K562 (cell line): ENCODE measurements at places on chromosomes 12 and 14.

- no peak for DNase-seq
These were observed 61.4 kb downstream of the SEL1L start for GRCh38 chr14:81472096-81472800.

DNA sequence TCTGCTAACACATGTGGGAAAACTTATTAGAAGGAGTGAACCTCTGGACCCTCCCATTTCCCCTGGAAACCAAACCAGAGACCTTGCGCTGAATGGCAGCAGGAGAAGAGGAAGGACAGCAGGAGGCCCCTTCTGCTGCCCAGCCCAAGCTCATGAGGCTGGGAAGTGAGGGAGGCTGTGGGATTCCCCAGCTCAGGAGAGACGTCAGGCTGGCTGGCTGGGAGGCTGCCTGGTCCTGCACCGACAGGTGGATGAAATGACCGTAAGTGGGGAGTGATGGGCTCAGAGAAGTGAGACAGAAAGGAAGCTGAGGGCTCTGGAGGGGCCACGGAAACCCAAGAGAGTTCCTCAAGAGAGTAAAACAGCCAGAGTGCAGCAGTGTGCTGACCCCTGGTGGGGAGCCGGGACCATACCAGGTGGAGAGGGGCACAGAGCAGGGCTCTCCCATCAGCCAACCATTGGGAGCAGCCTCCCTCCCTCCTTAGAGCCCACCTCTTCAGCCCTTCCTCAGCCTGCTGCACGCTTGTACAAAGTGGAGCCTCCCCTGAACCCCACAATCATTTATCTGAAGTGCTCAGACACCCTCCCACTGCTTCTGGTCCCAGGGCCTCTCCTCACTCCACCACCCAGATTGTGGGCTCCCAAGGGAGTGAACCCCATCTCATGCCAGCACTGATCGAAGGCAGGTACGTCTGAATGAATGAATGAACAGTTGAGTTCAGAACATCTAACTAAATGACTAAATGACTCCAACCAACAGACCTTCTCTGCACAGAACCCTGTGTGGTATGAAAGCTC, 14.0 kb downstream of the TAMALIN start:
- peak; percentile 79 for DNase-seq

- DNase-seq, result no peak
These were observed 11.1 kb downstream of the KIF21A start for GRCh38 chr12:39431797-39432196.

DNA sequence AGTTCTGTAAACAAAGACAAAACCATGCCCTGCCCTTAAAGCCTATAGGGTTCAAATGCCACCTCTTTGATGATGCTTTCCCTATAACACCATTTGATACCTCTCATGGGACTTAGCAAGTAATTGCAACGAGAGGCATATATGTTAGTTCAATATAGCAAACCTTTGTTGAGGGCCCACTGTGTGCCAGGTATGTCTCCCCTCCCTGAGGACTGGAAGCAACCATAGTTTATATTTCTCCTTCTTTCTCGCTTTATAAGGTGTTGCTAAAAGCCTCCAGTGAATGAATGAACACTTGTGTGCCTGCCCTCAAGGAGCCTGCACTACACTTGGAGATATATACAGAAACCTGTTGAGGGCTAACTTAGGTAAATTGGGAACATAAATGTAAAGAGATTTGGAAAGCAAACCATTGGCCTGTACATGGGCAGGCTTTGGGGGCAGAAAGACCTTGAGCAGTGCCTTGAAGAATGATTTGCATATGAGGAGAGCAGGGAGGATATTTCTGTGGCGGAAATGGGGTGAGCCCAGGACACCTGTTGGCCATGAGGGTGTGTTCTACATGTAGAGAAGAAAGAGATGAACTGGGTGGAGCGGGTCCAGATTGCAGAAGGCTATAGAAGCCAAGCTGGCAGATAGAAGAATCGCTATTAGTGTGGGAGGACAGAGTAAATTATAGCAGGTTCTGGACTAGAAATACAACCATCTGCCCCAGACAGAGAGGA, 1.8 kb upstream of the CKAP4 start:
- DNase-seq, result no peak

GRCh38 chr12:99767809-99768208, 120.3 kb downstream of the GARIN6 start:
- DNase-seq, result no peak

DNA sequence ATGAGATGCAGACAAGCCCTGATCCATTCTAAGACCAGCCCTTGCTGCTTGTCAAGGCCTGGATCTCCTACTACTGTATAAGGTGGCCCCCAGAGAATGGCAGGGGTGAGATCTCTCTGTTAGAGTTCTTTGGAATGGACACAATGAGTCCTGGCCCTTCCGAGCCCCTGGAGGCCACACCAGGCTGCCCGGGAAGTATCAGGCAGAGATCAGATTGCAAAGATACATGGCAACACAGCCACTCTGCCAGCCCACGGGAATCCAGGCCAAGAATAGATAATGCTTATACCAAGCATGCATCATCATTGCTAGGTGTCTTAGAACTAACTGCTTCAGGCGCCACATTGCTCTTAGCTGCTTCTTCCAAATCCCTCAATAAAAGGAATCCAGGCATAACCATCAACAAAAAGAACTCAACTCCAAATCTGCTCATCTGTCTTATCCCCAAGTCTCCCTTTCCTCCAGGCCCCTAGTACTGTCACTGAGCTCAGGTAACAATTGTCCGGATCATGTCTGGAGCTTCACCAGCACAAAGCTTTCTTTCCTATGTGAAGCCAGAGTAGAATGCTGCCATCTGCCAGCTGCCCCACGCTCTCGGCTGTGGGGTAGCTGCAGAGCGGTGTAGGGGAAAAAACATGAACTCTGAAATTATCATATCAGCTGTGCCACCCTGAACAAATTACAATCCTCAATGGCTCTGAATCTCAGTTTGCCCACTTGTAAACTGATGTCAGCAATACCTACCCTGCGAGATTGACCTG, 5.5 kb upstream of the VASH1 start:
- no peak for DNase-seq

GRCh38 chr12:1188016-1188415, 197.0 kb downstream of the ERC1 start:
- DNase-seq, result no peak

DNA sequence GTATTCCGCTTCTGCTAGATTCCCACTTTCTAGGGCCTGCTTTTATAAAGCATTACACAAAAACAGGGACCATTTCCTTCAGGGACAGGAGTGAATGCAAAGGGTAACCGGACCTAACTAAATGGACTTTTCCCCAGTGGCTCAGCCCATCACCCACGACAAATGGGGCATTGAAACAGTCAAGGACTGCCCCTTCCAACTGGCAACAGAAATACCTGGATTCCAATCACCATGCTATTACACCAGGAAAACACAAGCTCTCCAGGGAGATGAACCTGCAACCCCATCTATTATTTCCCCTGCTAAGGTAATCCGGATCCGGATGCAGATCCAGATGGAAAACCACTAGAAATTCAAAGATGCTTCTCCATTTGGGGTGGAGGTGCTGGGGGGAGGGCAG, 1.0 kb downstream of the MPHOSPH9 start:
- DNase-seq, result no peak

- DNase-seq, result no peak
These were observed 1014.8 kb upstream of the FBXO33 start for GRCh38 chr14:40447017-40447416.

DNA sequence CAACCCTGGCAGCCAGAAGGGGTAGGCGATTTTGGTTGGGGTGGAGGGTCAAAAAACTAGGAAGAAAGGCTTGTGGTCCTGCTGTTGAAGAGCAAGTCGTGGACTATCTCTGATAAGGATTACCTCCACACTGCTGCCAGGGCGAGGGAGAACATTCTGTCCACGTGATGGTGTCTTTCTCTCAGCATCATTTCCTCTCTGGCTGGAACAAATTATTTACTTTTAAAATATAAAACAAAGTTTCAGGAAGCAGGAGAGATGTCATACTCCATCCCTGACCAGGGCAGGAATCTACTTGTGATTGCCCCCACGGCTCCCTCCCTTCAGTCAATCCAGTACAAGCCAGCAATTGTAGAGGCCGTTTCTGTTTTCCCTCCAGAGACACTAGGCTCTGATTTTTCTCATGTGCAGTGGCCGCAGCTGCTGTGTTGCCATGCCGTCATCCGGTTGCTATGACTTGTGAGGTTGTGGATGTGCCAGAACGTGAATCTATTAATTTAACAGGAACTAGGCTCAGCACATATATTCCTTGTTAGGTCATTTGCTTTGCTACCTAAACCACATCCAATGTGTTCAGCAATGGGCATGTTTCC, 61.5 kb upstream of the PTGR2 start:
- DNase-seq, result no peak

GRCh38 chr12:23049180-23049579, 424.2 kb downstream of the ETNK1 start:
- DNase-seq, result no peak

- no peak for DNase-seq
These were observed 25.7 kb upstream of the SEL1L start for GRCh38 chr14:81559385-81559784.

DNA sequence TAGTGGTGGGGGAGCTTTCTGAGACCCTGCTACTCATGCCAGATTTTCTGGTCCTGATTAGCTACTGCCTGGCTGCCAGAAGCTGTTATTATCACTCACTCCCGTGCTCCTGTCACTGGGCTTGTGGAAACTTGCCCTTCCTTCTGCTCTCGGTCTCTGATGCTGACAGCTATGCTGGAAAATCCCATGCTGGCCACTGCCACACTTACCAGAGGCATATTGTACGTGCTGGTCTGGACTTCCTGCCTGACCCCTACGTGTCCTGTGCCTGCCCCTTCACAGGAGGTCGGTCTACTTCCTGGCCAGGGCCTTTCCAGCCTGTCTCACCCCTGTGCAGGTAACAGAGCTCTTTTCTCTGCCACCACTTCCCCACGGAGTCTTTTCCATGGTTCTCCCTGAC, 149.4 kb upstream of the PLEKHG7 start:
- peak; percentile 32 for DNase-seq

DNA sequence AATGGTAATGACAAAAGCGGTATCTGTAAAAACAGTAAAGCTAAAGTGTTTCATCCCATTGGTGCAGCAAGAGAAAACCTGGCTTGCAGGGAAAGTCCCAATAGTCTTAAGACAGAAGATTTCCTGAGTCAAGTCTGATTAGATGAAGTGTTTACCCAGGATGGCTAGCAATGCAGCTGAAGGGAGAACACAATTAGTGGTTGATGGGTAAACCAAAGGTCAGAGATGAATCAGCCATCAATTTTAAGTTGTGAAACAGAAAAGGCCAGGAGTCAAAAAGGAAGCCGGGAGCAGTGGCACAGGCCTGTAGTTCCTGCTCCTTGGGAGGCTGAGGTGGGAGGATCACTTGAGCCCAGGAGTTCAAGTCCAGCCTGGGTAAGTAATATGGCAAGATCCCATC, 52.6 kb downstream of the SEC23A start:
- DNase-seq, result no peak

DNA sequence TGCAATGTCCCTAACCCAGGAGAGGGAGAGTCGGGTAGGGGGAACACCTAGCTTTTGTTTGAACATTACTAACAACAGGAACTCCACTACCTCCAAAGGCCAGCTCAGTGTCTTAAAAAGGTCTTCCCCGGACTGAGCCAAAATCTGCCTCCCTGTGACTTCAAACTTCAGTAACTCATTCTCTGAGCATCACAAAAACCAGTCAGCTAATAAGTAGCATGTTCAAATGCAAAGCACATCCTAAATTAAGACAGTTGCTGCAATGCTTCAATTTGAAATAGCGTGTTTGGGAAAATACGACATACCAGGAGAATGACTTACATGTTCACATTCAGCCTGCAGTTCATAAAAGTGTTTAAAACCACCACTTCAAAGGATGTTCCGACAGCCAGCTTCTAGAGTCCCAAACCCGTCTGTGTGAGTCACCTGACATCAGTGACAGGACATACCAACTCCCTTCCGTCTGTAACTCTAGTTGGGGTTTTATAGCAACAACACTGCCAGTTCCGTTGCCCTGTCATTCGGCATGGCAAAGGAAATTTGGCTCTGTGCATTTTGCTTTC, 13.0 kb downstream of the ZFP36L1 start:
- peak; percentile 47 for DNase-seq

- DNase-seq, result no peak
These were observed 144.3 kb downstream of the CALM1 start for GRCh38 chr14:90541076-90541634.

DNA sequence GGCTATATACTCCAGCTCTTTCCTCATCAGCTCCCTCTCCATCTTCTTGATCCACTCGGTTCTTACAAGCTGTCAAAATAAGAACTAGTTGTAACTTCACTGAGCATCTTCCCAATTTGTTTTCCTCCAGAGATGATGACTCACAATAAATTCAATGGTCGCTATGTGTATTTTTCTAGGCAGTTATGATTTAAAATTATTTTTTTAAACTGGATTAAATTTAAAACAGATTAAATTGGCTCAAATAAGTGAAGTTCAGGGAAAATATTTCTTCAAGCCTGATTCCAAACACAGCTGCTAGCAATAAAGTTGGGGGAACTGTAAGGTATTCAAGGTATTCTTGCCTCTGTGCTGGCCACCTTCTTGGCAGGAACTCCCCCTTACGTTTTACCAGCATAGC, 717.7 kb upstream of the USP15 start:
- DNase-seq, result no peak

- no peak for DNase-seq
These were observed 720.9 kb downstream of the AACS start for GRCh38 chr12:125786143-125786542.

DNA sequence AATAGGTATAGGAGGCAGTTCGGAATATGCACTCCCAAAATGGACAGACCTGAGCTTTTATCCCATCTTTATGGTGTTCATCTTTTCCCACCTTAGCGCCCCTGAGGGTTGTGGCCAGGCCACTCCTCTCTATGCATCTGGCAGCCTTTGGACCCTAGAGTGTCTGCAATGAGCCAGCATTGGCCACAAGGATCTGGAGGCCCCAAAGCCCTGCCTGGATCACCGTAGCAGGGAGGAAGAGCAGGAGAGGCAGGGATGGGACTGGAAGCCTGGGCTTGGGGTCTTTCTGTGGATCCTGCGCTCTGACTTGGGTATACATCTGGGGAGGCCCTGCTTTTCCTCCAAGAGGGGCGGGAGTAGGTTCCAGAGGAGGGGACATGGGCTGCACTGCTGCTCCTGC, 52.5 kb downstream of the PLEKHG3 start:
- DNase-seq, result no peak

- DNase-seq, result no peak
These were observed 122.7 kb upstream of the MDM1 start for GRCh38 chr12:68454892-68455291.

- no peak for DNase-seq
These were observed 57.3 kb upstream of the ATF1 start for GRCh38 chr12:50706606-50707005.

DNA sequence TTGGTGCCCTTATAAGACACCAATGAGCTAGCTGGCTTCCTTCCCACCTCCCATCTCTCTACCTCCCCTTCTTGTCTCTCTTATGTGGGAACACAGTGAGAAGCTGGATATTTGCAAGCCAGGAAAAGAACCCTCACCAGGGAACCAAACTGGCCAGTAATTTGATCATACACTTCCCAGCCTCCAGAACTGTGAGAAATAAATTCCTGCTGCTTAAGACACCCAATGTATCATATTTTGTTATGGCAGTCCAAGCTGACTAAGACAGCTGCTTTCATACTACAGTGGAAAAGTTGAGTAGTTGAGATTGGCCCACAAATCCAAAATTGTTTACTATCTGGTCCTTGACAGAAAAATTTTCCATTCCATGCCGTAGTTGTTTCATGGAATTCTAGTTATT, 269.0 kb downstream of the KCNH5 start:
- no peak for DNase-seq
